ENCODE measurements at places on chromosomes 5 and 9.

GRCh38 chr5:147417135-147417813, 92.6 kb downstream of the DPYSL3 start:
- no peak for DNase-seq

- no peak for DNase-seq
Measured at GRCh38 chr5:1053391-1054017, 44.9 kb downstream of the NKD2 start.

GRCh38 chr5:147372191-147372590, 137.4 kb downstream of the STK32A start:
- no peak for DNase-seq

DNA sequence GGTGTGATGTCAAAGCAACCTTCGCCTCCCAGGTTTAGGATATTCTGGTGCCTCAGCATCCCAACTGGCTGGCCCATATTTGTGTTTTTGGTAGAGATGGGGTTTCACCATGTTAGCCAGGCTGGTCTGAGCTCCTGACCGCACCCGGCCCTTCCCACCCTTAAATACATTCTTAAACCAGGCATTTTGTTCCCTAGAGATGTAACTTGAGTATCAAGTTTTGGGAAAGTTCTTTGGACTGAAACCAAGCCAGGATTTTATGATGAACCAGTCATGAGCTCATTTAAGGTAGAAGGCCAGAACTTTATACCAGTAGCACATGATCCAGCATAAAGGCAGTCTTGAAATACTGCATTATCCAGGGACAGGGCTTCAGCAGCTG, 3.5 kb downstream of the RPL7A start:
- DNase-seq = no peak

- no peak for DNase-seq
Measured at GRCh38 chr9:83623679-83624076, 735 bp downstream of the IDNK start.

DNA sequence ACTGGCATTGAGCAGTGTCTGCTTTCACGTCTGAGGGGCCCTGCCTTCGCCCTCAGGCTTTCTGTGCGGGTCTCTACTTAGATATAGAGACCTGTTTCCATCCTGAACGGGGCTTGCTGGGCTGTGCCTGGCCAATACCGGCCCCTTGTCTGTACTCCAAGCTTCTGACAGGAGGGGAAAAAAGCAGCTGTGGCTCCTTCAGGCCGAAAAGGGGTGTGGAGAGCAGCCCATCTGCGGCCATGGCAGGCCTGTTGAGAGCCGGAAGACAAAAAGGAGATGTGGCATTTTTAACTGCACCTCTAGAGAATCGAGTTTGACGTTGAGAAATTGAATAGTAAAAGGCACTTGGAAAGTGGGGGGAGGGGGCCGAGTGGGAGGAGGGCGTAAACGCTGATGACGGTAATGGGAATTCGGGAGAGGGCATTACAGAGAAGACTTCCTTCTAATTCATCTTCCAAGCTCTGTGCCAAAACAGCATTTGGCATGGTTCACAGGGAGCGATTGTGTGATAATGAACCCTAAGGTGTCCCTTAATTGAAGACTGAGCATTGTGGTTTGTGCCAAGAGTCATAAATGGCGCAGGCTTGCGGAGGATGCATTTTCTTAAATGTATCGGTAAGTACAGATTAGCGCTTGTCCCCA, 25.1 kb upstream of the PRDM12 start:
- no peak for DNase-seq

- peak; percentile 78 for DNase-seq
Measured at GRCh38 chr5:181261320-181262049, 542 bp upstream of the TRIM52 start.

DNA sequence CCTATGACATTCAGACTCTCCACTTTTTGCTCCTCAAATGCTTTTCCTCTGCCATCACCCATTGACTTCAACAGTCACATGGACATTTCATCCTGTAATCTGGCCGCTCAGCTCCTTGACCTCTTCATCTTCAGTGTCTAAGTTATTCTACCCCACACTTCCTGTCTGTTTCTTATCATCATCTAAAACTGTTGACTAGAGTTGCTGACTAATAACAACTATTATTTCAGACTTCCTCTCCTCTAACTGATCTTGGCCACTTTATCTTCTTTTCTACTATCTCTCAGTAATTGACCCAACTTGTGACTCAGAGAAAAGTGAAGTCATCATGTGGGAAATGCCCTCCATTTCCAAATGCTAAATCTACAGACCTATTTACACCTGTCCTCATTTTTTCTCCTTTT, 254.7 kb upstream of the TRPC7 start:
- no peak for DNase-seq

DNA sequence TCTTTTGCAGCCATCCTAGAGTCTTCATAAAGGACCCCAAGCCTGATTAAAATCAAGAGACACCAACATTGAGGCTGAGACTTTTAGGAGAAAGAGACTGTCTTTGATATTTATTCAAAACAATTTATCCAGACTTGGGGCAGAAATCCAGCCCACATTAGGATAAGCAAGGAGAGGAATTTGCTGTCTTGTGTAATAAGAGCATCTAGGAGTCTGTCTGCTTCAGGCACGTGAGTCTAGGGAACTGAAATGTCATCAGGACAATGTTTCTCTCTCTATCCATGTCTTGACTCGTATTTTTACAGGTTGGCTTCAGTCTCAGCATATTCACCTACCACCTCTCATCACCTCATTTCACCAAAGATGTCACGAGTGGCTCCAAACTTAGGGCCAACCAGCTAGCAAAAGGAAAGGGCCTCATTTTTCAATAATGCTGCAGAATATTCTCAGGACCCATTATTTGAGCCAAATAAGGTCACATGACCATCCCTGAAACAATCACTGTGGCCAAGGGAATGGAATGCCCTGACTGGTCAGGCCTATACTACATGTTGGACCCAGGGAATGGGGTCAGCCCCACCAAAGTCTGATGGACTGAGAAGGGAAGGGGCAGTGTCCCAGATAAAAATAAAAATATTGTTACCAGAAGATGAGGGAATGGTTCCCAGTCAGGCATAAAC, 70.3 kb upstream of the SAP30L start:
- DNase-seq = no peak

DNA sequence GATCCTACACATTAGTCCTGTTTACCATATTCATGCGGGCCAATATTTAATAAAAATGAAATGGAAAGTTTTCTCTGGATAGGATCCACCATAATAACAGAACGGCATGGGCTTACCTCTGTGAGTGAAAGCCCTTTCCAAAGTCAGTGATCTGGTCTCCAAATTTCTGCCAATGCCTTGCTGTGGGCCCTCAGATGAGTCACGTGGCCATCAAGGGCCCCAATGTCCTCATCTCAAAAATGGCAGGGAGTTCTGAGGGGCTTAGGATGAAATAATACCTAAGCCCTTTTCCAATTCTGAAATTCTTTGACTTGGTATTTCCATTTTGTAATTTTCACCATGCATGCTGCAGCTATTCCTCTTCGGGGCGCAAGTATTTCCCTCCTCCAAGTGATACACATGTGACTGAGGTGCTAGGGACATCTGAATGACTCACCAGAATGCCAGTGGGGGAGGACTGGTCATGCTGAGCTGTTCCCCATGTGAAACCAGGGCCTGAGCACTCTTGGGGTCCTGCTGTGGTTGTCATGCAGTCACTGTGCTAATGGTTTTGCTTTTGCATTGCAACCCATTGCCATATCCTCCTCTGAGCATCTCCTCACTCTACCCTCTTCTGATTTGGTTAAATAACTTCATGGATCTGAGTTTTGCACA, 35.0 kb downstream of the ITK start:
- peak; percentile 64 for DNase-seq

DNA sequence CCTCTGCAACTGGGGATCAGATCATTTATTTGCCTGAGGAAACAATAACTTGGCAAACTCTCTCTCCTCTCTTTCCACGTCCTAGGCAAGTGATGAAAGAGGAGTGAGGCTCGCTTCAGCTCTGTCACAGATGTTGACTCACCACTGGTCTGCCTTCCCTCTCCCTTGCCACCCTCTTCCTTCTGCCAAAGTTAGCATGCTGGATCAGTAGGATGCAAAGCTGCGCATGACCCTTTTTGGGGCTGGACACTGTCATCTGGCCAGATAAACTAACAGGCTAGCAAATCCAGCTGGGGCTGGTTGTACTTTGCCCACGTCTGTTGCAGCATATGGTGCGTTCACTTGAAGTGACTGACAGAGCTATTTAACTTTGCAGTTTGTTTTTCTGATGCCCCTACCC, 36.2 kb upstream of the SMARCA2 start:
- DNase-seq = no peak

DNA sequence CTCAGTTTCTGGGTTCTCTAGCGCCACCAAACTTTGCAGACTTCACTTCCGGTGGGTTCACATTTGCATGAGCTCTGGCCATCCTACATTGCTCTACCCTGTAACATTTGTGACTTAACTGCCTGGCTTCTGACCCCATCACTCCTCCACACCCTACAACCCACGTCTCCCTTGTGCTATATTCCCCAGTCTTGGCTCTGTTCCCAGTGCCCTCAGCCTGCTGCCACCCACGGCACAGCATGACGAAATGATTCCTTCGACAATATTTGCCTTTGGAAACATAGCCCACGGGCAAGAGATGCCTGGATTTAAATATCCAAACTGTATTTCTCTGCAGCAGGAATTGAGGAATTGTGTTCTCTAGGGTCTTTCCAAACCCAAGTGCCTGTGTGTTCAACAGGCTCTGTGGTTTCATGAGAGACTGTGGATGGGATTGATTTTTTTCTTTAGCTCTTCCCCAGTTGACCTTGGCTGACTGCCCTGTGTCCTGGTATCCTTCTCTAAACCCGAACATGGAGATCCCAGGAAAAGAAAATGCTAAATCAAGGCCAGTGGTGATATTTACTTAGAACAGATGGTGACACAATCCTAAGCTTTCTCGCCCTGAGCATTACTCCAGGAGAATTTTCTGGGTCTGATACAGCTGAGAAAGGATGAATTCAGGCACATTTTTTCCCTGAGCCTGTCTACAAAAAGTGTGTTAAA, 44.4 kb upstream of the GRIA1 start:
- DNase-seq = no peak

DNA sequence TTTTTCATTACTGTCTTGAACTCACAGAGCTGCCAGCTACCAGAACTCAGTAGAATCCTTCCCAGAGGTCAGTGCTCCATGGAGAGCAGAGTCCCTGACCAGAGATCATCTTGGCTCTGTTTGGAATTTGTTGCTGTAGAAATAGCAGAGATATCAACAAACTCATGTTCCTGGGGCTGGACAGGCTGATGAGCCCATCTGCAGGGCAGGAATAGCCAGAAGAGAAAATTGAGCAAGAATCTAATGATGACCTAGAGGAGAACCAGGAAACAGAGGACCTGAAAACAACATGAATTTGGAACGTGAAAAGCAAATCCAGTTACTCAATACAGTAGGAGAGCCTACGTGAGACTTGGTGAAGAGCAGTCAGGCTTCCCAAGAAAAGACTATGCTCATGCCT, 437.8 kb downstream of the PLK2 start:
- DNase-seq = no peak

GRCh38 chr5:2139478-2139877, 256.8 kb upstream of the IRX4 start:
- DNase-seq = no peak

- DNase-seq = no peak
Measured at GRCh38 chr9:129929496-129930125, 94.4 kb downstream of the USP20 start.

DNA sequence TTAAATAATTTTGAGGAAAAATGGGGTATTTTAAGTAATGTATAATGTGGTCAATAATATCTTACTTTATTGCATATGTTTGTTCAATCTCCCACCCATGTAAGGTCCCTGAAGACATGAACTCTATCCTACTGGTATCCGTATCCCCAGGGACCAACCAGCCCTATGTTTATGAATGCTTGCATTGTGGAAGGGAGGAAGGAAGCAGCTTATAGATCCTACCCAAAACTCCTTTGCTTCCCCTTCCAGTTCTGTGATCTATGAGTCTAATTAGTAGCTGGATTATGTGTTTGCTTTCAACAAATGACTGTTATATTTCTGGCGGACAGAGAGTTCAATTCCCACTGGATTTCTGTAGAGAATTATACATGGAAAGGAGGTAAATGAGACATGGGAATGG, 45.6 kb downstream of the CNTRL start:
- no peak for DNase-seq

DNA sequence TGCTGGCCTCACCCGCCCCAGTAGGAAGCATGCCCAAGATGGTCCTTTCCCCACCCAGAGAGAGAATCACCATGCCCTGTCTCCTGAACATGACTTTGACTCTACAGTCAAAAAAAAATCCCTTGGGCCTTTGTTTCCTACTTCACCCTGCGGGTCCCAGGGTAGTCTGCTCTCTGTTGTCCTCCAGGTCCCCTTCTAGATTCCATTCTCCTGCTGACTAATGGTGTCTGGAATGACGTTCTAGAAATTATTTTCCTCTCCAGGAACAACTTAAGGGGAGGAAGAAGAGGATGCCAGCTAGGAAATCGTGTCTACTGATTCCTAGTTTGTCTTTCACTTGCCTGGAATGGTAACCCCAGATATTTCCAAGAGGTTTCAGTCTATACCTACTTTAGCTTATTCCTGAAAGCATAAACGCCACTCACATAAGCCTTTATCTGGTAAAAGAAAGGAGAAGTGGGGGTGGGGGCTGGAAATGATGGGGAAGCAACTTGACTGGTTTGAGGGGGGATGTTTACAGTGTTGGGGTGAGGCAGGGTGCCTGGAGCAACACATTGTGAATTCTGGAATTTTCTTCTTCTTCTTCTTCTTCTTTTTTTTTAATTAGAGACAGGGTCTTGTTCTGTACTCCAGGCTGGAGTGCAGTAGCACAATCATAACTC, 93.9 kb downstream of the SNX18 start:
- DNase-seq = no peak

- DNase-seq = no peak
Measured at GRCh38 chr9:22405869-22406659, 40.6 kb upstream of the DMRTA1 start.

DNA sequence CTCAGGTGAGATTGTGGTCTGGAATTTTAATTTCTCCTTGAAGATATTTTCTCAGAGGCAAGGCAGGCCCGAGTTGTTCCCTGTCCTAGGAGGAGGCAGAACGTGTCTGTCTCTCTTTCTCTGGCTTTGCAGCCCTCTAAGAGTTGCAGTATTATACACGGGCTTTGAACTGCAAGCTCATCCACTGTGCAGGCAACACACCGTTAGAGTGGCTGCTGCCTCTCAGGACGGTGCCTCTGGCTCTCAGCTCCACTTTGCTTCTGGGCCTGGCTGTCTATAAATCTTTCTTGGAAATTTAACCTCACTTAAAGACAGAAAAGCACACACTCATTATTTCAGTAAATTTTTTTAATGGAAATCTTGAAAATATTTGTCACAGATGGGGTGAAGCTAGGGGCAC, 170.1 kb upstream of the ADCY2 start:
- DNase-seq = no peak

GRCh38 chr5:19258686-19259085, 729.3 kb downstream of the CDH18 start:
- DNase-seq = no peak
